Ovary (tissue), 10 donors: ENCODE measurements at places on chromosomes 1 and 21.
A peak's percentile ranks its signal among the peaks of the same experiment; 100 is the strongest.

- no peak for DNase-seq
Observed at GRCh38 chr21:40902299-40902698, 55.3 kb upstream of the DSCAM start.

GRCh38 chr21:38968887-38969543 is 163.3 kb downstream of the ETS2 start:
- no peak for DNase-seq

DNA sequence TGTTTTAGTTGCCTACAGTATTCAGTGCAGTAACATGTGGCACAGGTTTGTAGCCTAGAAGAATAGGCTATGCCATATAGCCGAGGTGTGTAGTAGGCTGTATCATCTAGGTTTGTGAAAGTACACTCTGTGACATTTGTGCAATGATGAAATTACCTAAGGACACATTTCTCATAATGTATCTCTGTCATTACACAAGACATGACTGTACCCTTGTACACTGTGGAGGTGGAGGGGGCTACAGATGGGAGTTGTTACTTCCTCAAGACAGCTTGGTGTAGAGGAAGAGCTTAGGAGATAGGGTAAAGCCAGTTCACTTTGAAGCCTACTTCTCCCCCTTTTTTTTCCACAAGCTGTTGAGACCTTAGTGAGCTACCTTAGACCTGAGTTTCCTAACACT is 59.7 kb upstream of the RAVER2 start:
- DNase-seq, result no peak

DNA sequence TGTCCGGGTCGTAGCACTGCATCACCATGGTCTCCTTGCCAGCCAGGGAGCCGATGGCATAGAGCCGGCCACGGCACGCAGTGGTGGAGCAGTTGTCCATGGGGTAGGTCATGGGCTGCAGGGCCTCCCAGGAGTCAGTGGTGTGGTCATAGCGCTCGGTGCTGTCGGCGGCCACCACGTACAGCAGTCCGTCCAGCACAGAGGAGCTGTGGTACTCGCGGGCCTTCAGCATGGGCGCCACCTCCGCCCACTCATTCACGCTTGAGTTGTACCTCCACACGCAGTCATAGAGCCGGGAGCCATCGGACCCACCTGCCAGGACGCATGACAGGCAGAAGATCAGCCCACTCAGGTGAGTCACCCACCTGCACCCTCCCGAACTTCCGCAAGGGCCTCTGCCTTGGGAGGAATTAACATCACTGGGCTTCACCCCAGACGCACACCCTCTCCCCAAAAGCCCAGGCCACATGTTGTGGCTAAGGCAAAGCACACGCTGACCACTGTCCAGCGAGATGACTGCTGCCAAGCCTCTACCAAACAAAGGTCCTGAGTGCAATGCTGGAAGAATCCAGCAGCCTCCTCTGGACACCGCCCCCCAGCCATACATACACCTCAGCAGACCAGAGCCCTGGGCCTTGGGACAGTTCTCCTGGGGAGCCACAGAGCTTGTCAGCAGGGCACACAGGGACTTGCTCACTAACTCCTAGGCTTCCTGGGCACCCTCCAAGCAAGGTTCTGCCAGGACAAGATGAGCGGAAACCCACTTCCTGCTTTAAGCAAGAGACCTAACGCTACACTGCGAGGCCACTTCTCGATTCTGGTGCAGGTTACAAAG is 3.3 kb downstream of the KLHL21 start:
- DNase-seq, result no peak

DNA sequence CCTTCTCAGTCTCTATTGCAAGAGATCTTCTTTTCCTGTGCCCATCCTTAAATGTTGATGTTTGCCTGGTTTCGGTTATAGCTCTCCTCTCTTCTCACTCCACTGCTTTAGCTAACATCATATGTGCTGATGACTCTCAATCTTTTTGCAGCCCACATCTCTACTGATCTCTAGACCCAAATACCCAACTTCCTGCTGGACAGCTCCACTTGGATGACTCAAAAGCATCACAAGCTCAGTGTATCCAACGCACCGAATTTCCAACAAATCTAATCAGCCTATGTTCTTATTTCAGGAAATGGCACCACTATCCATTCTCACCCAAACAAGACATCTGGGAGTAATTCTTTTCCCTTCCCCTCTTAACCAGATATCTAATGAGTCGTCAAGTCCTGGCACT is 79.1 kb upstream of the ARTN start:
- DNase-seq, result no peak

DNA sequence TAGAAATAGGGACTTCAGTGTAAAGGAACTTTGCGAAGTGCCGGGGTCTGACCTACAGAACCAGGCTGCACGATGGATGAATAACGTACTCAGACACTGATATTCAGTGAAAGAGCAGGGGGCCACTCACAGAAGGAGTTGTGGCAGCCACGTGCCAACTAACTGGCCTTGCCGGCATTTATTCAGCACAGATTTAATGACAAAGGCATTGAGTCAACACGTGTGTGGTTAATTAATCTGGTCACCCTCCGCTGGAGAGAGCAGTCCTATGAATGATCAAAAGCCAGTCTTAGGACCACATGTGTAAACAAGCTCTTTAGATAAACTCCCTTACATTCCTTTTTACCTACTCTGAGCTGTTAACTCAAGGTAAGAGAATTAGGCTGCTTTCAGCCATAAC is 6.2 kb upstream of the B3GALT2 start:
- DNase-seq, result no peak

GRCh38 chr1:151963288-151963687 is 30.4 kb downstream of the S100A10 start:
- DNase-seq, result no peak

DNA sequence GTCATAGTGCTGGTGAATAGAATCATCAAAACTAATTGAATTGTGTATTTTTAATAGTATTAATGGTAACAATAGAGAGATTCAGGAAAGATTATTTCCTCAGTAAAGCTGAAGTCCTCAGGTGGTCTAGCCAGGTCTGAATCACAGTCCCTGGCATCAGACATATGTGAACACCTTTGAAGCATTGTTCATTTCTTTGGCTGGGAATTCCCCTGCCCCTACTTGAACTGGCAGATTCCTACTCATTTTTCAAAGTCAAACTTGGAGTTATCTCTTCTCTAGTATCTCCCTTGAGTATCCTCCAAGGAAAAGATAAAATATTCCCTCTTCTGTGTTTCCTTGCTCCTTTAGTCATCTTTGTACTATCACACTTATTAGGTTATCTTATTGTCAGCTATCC is 759.8 kb downstream of the ADGRL2 start:
- no peak for DNase-seq

DNA sequence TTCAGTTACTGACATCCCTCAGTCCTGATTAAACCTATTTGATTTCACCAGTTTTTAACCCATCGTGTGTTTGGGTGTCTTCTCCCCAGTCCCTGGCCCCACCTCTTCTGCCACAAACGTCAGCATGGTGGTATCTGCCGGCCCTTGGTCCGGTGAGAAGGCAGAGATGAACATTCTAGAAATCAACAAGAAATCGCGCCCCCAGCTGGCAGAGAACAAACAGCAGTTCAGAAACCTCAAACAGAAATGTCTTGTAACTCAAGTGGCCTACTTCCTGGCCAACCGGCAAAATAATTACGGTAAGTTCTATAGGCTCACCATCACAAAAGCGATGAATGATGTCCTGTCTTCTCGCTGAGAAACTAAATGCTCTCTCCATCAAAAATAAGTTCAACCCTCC is 28.7 kb downstream of the NBPF3 start:
- DNase-seq, result no peak

DNA sequence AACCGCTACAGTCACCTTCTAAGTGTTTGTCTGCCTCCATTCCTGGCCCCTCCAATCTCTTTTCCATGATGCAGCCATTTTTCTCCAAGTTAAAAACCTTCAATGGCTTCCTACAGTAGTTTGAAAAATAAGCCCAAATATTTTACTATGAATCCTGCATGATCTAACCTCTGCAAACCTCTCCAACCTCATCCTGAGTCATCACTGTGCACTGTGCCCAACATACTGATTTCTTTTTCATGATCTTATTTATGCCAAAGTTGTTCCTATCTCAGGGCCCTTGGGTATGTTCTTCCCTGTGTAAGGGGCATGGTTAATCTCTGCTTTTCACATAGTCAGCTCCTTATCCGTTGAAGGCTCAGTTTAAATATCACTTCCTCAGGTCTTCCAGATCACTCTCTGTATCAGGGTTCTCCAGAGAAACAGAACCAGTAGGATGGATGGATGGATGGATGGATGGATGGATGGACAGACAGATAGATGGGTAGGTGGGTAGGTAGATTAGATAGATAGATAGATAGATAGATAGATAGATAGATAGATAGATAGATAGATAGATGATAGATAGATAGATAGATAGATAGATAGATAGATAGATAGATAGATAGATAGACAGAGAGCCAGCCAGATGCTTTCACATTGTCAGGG is 18.1 kb upstream of the PTPN14 start:
- DNase-seq, result no peak

- DNase-seq, result no peak
Observed at GRCh38 chr1:110602466-110602865, 3.7 kb downstream of the KCNA2 start.

DNA sequence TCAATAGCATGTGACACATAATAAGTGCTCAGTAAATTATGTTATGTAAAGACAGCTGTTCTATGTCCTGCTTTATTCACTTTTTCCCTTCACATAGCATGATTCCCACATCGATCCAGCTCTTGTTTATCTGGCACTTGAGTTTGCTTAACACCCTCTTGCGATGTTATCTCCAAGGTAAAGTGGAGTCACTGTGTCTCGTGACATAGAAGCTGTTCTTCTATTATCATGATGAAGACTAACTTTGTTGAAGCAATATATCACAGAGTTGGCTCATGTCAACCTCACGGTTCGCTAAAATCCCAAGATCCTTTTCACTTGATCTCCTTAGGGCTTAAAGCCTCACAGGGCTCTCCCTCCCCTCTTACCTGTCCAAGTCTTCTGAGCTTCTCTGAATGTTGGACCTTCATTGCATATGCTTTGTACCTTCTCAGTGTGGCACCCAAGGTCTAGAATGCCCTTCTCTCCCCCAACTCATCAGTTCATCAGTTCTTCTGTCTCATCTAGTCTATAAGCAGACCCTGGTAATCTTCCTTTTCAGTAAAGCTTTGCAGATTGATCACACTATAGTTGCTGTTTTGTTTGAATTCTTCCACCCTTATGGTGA is 38.0 kb downstream of the PLXNA2 start:
- no peak for DNase-seq

DNA sequence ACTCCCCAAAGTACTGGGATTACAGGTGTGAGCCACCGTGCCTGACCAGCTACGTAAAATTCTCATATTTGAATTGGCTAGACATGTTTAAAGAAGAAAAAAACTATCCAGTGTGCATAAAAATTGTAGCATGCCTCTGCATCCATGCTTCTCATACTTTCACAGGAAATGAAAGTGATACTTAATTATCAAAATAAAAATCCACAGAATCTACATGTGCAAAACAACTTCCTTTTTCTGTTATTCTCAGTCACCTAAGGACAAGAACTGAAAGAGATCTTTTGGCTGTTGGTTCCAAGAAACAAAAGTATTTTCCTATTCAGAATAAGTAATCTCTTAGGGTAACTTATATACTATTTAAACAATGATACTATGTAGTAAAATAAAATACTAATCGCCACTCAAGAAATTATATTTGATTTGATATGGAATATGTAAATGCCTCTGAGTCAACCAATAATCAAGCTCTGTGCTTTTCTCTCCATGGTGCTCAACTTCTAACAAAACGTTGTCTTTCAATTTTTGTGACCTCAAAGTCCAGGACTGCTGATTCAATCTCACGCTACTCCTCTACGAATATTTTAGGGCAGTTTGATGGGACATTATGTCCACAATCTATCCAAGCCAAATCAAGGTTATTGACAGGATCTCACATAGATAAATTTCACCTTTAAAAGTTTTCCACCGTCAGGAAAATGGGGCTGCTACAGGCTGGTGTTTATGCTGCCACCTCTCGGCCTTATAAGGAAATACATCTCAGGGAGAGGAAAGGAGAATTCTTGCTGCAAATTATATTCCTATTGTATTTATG is 102.7 kb downstream of the ZNF281 start:
- DNase-seq, result no peak

DNA sequence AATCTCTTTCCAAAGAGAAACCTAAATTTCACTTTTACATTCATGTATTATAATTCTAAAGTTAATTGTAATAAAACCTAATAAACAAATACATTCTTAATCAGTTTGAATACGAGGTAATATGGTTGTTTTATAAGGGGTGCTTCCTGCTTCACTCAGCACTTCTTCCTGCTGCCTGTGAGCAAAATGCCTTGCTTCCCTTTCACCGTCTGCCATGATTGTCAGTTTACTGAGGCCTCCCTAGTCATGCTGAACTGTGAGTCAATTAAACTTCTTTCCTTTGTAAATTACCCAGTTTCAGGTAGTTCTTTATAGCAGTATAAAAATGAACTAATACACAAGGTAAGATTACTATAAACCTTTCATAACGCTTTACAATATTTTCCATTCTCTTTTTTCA is 491.1 kb upstream of the LRRC7 start:
- no peak for DNase-seq

DNA sequence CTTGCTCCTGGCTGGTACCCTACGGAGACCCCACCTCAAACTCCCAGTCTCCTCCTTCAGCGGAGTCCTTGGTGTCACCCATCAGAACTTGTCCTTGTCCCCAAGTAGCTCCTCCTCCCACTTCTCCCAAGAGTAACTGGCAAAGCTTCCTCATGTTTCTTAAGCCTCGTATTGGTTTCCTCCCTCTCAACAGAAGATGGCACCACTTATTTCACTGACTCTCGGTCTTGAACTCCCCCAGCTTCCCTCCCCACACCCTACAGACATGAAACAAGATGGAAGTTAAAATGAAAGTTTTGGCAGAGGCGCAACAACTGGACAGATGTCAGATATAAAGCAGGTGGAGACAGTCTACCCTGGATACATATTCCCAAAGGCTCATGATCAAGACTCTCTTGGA is 13.4 kb downstream of the RAB7B start:
- no peak for DNase-seq

- peak; percentile 44 for DNase-seq
Observed at GRCh38 chr21:45407629-45408247, 2.8 kb downstream of the COL18A1 start.

- DNase-seq, result no peak
Observed at GRCh38 chr1:172273647-172274396, 146.7 kb upstream of the C1orf105 start.

DNA sequence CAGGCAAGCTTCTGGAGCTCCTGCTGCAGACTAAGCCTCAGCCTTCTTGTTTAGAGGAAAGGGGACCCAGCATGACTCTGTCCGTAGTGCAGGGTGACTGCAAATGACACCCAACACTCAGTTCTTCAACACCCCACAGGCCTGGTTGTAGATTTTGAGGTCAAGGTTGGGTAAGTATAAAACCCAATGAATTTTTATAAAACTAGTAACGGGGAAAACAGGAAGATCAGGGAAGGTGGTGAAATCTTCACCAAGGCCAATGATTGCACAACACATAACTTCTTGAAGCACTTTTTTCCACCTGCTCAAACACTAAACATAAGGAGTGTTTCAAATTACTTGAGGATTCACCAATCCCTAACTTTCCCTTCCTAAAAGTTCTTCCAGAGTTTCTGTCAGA is 89.4 kb upstream of the JAK1 start:
- DNase-seq, result no peak

DNA sequence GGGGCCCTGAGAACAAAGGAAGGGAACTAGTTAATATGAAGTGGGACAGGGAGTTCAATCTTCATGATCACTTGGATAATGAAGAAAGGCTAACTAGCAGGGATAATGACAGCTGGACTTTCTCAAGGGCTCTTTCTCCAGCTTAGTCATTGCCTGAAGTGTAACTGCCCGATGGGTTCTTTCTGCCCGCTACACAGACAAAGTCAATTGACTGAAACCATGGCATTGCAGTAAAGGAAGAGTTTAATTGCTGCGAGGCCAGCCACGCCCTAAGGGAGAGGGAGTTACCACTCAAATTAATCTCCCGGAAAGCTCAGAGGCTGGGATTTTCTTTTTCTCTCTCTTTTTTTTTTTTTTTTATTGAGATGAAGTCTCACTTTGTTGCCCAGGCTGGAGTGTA is 16.6 kb upstream of the SLC2A5 start:
- no peak for DNase-seq
